ENCODE measurements at places on chromosomes 13 and 19.

DNA sequence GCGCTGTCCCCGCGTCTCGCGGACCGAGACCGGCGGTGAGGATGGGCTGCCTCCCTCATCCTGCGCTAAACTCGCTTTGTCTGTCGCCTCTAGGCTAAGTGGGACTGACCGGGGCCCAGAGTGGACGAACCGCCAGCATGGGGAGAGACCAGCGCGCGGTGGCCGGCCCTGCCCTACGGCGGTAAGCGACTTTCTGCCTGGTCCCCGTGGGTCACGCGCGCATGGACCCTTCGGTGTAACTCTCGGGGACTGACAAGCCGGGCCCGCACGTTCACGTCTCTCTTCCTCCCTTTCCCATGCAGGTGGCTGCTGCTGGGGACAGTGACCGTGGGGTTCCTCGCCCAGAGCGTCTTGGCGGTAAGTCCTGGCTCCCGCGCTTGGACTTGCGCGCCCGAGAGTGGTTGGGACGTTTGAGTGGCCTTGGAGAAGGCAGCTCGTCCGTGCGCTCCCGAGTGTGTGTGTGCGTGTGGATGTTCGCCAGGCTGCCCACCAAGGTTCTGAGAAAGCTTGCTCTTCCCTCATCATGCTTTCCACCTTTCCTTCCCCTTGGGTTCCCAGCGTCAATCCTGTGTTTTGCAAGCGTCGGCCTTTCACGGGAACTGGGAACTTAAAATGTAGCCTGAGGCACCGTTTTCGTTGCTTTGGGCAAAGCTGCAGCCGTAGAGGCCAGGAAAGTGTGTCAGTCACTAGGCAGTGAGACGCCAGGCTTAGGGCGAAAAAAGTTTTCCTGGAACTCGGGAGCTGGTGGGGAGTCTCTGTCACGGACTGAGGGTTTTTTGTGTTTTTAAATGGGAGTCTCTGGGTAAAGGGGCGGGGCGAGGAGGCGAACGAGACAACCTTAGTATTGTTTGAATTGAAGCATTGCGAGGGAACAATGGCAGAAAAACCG lies 927 bp downstream of the COL4A2 start:
- DNase-seq = peak; percentile 72

- no peak for DNase-seq
Observed at GRCh38 chr13:31875134-31875533, 135.8 kb downstream of the RXFP2 start.

DNA sequence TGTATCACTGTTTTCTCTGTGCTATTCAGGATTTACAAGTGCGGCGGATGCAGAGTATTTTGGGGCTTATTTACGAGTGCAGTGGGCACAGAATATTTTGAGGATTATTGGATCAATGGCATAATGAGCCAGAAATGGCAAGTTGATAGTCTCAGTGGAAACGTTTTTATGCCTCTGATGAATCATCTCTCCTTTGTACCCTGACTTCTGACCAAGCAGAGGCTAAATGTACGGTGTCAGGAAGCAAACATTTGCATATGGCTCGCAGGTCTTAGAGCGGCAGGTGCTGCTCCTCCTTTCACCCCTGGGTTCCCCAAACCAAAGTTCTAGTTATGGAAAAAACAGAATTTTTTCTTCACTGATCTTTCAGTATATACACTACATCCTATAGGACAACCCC lies 94.5 kb downstream of the LIG4 start:
- no peak for DNase-seq

- no peak for DNase-seq
Observed at GRCh38 chr13:114064450-114065140, 67.8 kb downstream of the RASA3 start.

GRCh38 chr19:1947651-1948209 lies 6.8 kb downstream of the CSNK1G2 start:
- DNase-seq = no peak

Measured in NCI-H1417 (cell line).